ENCODE measurements at places on chromosomes 4 and X. TPM values are rescaled to one million over a fixed set of nuclear protein-coding genes. Genes with fewer than 3 reads are reported as not detected.

Gene ARHGAP36
- total RNA-seq: not detected

Gene SEC24B
- total RNA-seq: 24.1 TPM

Gene HHIP
- total RNA-seq: not detected

Gene NAA11
- not detected for total RNA-seq

Gene BMPR1B
- total RNA-seq: 0.70 TPM

Gene ZDHHC15
- not detected for total RNA-seq
